ENCODE measurements at places on chromosomes 4 and X.

- DNase-seq = no peak
Observed at GRCh38 chr4:62771983-62772557, 1571.9 kb downstream of the ADGRL3 start.

- no peak for DNase-seq
Observed at GRCh38 chr4:168960716-168961115, 49.3 kb downstream of the CBR4 start.

DNA sequence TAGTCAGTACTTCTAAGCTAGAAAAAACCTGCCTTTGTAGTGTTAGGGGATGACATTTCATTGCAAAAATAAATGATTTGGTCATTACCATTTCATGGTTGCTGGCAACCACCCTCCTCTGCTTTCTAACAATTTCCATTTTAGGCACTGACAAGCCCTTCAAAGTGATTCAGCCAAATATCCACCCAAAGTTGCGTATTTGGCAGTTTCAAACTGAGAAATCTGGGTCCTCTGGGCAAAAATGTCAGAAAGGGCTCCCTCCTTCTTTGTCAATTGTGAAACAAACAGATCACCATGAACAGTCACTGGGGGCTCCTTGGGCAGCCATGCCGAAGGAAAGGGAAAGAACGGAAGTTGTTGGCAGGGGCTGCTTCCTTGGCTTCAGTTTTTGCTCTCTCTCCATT is 33.0 kb downstream of the PLAC1 start:
- DNase-seq = no peak

- no peak for DNase-seq
Observed at GRCh38 chrX:2857566-2857965, 28.8 kb downstream of the GYG2 start.

DNA sequence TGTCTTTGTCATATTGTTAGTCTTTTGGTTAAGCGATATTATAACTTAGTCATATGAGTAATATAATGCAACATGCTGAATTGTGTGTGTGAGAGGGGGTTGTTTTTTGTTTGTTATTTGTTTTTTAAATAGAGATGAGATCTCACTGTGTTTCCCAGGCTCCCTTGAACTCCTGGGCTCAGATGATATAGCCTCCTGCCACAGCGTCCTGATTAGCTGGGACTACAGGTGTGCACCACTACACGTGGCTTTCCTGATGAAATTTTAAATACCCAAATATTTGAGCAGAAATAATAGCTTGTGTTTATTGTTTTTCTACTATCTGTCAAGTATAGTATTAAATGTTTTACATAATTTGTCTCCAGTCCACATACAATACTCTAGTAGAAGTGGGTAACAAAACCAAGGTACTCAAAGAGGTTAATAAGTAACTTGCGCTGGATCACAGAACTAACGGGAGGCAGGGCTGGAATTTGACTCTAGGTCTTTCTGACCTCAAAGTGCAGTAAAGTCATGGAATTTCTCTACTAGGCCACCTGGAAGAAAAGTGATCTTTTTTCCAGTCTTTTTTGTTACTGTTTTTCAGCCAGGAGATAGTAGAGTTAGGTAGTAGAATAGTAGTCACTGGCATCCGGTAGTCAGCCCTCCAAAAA is 47.8 kb downstream of the CLCN3 start:
- DNase-seq = no peak

DNA sequence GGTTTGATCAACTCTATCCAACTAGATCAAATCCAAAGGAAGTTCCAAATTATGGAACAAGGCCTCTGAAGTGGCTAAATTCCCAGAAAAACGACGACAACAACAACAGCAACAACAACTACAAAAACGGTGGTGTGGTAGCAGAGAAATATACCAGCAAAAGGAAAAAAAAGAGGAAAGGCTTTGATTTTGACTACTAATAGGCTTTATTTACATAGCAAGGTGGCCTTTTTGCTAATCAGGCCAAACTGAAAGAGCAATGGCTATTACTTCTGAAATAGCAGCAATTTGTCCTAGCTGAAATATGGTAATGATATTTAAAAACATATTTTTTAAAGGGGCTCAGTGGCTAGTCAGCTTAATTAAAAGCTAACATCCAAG is 40.8 kb upstream of the TMPRSS11E start:
- no peak for DNase-seq

DNA sequence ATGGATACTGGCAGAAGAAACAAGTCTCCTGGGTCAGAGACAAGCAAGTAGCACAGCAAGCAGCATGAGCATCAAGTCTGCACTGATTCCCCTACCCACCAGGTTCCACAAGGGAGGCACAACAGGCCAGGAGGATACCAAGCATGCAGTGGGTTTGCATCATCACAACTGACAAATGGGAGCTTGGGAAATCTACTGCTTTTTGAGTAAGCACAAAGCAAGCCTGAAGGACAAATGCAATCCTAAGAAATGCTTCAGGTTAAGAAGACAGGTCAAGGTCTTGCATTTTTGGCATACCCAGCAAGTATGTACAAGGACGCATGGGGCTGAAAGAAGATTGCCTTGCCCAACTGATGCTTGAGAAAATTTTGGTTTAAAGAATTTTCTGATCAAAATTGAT is 279.6 kb downstream of the PDGFC start:
- no peak for DNase-seq

DNA sequence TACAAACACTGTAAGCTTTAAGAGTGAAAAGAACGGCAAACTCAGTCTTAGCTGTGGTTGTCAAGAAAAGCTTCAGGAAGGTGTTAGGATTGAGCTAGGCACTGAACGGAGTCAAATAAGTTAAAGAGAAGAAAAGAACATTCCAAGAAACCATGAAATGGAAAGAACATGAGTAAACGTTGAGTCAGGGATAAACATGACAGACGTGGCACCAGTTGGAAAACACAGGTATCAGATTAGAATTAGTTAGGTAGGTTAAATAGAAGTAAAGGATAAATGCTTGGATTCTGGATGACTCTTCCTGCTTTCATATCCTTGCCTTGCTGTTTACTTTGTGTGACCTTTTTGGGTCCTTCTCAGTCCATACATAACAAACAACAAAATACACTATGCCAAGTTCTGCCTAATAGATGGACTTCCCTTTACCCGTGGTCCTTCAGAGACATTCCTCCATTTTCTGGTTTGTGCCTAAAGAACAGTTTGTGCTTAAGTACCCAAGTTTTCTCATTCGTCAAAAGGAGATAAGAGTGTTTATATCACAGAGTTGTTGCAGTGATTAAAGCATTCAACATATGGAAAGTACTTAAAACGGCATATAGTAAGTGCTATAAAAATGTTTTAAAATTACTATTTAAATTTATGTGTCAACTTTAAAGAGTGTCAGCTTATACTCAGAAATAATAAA is 446.9 kb downstream of the TMA16 start:
- DNase-seq = no peak

DNA sequence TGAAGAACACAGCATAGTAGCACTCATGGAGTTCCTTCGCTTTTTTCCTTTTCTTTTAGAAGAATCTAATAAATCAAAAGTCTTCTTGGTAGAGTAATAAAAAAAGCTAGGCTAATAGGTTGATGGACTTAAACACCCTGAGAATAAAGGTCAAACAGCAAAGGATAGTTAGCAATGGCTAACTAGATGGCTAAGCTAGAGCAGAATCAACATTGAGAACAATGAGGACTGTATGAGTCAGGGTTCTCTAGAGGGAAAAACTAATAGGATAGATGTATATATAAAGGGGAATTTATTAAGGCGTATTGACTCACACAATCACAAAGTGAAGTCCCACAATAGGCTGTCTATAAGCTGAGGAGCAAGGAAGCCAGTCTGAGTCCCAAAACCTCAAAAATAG is 550.9 kb downstream of the GLUD2 start:
- no peak for DNase-seq

DNA sequence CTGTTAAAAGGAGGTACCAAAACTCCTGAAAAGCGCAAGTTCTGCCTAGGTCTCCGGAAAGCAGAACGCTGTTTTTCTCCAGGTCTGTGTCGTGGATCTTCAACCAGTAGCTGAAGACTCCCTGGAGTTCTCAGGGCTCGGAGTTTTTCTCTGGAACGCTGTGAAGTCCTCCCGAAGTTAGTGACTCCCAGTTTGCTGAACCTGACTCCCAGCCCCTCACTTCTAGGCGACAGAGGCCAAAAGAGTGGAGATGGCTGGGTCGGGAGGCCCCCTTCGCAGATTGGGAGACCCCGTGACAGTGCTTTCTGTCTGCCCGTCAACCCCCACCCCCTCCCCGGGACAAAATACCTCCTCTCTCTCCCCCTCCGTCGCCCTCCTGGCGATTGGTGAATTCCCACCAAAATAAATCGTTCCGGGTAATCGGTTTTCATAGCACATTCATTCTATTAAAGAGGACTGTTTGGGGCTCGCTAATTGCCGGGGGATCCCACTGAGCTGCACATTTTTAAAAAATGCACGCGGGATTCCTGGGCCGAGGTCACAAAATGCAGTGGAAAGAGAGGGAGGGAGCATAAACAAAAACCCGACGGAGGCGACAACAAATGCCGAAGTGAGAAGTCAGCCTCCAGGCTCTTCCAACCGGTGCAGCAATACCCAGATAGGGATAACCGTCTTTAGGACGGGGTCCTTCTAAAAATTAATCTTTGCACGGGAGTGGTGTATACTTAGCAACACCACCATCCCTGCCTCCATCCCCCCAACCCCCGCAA is 4.0 kb upstream of the MSX1 start:
- no peak for DNase-seq
